Omental fat pad (tissue), 4 donors: ENCODE measurements at places on chromosomes 1 and 21. TPM values are rescaled to one million over a fixed set of nuclear protein-coding genes. Genes with fewer than 3 reads are reported as not detected.

DNA sequence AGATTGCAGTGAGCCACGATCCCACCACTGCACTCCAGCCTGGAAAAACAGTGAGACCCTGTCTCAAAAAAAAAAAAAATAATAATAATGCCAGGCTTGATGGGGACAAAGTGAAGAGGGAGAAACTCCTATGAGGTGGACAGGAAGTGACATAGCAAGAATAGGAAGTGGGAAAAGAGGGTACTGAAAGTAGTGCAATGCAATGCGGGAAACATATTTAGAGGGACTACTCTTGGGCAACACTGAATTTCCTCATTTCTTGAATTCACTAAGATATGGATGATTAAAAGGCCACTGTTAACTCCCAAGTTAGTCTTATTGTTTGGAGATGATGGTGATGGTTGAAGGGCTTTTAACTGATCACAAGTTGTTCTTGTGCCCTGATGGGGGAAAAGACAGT, 21.6 kb upstream of the KCNA2 start:
- DNase-seq = no peak

GRCh38 chr1:204266504-204267034, 52.8 kb upstream of the GOLT1A start:
- DNase-seq = no peak

- DNase-seq = no peak
Measured at GRCh38 chr21:38297194-38297631, 40.4 kb downstream of the KCNJ15 start.

GRCh38 chr1:217342105-217342504, 288.8 kb downstream of the GPATCH2 start:
- no peak for DNase-seq

DNA sequence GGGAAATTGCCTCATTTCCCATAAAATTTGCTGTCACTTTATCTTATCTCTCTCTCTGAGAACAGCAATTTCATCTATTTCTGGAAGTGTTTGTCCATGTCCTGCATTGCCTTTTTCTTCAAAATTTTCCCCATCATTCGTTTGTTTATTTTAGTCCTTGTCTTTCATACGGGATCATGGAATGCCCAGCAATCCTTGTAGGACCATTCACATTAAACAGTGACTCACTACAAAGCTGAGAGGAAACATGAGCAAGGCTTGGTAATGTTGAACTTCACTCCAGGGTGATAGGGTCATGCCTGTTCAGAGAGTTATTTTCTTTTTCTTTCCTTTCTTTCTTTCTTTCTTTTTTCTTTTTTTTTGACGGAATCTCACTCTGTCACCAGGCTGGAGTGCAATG, 32.2 kb upstream of the HNRNPU start:
- no peak for DNase-seq

The PDC gene
- not detected for total RNA-seq

GRCh38 chr1:201792534-201793305, 36.2 kb upstream of the IPO9 start:
- peak; percentile 39 for DNase-seq

The CDC7 gene
- total RNA-seq = 1.4 TPM

The FAM72C gene
- not detected for total RNA-seq

DNA sequence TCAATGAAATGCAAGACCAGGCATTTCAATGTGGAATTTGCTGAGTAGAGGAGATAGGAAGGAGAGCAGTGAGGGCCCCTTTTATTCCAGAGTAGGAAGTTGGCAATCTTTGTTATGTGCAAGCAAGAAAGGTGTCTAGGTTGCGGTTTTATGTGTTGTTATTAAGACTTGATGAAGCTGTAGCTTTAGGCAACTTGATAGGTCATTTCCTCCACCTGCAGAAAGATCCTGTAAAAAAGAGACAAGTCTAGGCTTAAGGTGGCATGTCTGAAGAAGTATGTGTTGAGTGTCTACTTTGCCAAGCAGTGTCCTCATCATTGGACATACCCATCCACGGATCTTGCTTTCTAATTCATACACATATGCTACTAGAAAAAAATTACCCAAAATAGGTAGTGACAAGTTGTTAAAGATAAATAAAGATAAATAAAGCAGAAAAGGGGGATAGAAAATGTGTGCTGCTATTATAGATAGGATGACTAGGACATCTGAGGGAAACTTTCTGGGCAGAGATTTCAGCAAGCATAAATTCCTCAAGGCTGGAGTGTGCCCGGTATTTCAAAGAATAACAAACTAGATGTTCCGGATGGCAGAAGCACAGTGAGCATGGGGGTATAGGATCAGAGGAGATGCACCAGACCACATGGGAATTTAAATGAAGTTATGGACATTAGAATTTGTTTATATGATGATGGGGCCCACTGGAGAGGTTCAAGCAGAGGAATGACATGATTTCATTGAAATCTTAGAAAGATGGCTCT, 335.0 kb downstream of the TGFB2 start:
- DNase-seq = no peak

- no peak for DNase-seq
Measured at GRCh38 chr21:38470755-38471154, 27.5 kb downstream of the ERG start.

- no peak for DNase-seq
Measured at GRCh38 chr21:45289655-45290515, 2.2 kb upstream of the POFUT2 start.

DNA sequence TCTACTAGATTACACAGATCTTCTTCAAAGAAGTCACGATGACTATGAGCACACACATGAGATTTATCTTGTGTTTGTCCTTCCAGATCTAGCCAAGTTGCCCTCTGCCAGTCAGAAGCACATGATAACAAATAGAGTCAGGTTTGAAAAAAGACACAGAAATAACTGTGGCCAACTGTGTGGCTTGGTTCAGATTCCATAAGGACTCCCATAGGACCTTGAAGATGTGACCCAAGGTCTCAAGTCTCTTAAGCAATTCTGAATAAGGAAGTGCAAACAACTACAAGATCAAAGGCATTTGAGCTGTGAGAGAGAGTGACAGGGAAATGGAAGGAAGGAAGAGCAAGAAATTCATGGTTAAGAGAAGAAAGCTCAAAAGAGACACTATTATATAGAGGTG, 194.0 kb downstream of the PLPP3 start:
- no peak for DNase-seq

The C1QTNF12 gene
- 1.8 TPM for total RNA-seq

DNA sequence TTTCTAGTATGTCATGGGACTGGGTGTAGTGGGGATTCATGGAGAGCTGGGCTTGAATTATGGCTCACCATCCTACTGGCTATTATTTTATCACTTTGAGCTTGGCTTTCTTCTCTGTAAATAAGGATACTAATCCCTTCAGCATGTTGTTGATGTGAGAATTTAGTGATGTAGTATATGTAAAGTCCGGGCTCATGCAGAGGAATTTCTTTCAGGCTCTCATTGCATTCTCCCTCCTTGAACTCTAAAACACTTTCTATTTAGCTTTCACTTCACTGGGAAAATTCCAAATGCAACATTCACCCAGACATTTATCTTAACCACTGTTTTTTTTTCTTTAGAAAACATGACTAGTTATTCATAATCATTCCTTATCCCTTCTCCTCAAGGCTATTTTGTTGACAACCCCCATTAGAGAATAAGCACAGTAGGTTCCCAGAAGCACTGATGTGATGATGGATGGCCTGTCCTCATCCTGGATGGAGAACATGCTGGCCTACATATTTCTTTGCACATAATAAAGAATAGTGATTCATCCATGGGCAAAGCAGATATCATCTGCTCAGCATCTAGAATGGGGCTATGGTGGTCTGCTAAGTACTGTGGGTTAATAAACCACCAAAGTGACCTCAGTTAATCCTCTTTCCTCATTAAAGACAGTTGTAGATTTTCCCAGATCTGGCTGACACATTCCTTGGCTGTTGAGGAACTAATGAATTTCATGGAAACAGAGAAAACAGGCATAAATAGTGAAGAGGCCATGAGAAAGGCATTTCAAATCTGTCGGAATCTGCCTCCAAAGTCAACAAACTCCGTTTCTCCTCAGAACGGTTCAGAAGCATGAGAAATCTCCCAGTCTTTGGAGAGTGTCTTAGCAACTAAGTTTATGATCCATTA, 68.0 kb upstream of the CYP2J2 start:
- no peak for DNase-seq

- no peak for DNase-seq
Measured at GRCh38 chr1:43421976-43422750, 31.6 kb downstream of the HYI start.

GRCh38 chr1:67169496-67169895, 3.2 kb downstream of the IL23R start:
- DNase-seq = no peak

- DNase-seq = no peak
Measured at GRCh38 chr1:75165264-75165663, 31.1 kb downstream of the LHX8 start.

The OPRD1 gene
- not detected for total RNA-seq

GRCh38 chr1:229253151-229253974, 17.5 kb upstream of the RAB4A start:
- no peak for DNase-seq

The AADACL3 gene
- total RNA-seq = not detected

DNA sequence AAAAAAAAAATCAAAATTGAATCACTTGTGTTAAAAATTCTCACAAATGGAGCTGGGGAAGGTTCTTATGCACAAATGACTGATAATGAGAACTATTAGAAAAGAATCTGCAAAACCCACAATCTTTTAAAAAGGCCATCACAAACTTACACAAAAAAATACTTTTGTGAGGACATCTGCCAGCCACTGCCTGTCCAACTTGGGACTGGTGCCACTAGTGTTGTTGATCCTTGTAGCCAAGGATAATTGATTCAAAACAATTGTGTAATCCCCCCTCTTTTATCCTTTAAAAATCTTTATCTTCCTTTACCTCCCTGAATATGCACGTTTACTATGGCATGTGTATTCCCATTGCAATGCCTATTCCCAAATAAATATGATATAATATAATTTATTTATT, 39.2 kb upstream of the THEM4 start:
- no peak for DNase-seq

DNA sequence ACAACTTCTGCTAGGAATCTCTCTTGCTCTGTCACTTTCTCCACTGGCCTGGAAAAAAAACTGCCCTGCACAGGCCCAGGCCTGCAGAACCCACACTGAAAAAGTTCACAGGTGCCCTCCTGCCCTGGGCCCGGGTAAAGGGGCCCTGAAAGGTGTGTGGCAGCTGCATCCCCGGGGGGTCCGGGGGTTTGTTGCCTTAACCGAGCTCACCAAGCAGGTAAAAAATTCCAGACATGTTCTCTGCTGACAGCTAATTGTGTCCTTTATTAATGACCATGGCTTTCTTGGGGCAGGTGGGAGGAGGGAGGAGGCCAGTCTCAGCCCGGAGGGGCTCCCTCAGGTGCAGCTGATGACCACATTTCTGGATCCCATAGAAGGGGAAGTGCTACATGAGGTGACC, 122.9 kb downstream of the LACTBL1 start:
- no peak for DNase-seq

DNA sequence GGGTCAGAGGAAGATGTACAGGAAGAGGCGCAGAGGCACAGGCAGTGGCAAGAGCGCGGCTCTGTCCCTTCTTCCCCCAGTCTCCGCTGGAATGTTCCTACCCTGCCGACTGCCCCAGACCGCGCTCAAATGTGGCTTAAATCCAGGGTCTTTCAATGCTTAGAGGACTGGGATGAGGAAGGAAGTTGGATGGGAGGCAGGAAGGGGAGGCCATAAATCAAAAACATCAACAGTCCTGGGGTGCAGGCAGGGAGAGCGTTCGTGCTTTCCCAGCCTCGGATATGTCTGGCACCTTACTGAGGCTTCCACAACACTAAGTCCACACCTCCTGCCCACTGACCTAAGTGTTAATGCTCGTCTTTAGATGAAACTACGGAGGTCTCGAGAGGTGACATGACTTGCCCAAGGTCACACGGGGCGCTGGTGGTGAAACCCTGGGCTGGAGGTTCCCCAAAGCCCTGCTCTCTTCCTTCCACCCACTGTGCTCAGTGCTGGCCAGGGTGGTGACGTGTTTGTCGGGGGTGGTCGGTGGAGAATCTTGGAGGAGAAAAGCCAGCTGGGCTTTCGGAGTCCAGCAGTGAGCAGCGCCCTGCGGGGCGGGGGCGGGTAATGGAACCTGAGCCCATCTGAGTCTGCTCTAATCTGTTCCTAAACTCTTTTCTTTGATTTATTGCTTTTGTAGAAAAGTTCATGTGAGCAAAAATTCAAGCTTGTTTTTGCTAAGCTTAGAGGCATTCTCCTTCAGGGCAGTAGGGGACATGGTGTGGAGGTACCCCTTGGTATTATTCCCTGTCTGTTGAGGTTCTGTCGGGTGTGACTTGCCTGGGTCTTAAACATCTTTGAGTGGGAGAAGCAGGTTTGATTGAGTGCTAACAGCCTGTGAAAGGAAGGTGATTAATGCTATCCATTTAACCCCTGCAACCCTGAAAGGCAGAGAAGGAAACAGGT, 708 bp downstream of the CDA start:
- no peak for DNase-seq

GRCh38 chr1:87292684-87293493, 35.8 kb upstream of the LMO4 start:
- peak; percentile 83 for DNase-seq

- DNase-seq = peak; percentile 69
Measured at GRCh38 chr1:156160743-156161171, 7.4 kb downstream of the SEMA4A start.

The FASLG gene
- not detected for total RNA-seq

- DNase-seq = no peak
Measured at GRCh38 chr21:27104846-27105431, 138.1 kb upstream of the ADAMTS5 start.

DNA sequence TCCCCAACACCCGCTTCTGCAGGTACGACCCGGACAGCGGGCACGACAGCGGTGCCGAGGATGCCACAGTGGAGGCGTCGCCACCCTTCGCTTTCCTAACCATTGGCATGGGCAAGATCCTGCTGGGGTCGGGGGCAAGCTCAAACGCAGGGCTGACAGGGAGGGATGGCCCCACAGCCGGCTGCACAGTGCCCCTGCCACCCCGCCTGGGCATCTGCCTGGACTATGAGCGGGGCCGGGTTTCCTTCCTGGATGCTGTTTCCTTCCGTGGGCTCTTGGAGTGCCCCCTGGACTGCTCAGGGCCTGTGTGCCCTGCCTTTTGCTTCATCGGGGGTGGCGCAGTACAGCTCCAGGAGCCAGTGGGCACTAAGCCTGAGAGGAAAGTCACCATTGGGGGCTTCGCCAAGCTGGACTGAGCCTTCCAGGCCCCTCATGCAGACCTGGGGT, 10.1 kb downstream of the TRIM46 start:
- DNase-seq = no peak

DNA sequence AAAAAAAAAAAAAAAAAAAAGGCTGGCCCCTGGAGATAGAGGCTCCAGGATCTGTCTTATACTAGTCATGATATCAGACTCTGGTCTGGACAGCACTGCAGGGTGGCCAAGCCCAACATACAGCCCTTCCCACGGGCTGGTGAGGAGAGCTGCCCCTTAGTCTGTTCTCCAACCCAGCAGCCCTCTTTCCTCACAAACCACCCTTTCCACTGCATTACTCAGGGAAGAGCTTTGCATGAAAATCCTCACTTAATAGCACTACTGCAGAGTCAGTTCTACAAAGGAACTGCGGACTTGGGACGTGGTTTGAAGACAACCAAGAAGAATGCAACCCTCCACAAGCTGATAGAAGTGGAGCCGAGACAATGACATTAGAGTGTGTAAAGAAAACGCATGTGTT, 5.7 kb downstream of the BCAR3 start:
- no peak for DNase-seq

GRCh38 chr1:37415611-37416244, 58.7 kb upstream of the ZC3H12A start:
- no peak for DNase-seq
